HFFc6 (cell line): ENCODE measurements at places on chromosomes 11 and 22.

DNA sequence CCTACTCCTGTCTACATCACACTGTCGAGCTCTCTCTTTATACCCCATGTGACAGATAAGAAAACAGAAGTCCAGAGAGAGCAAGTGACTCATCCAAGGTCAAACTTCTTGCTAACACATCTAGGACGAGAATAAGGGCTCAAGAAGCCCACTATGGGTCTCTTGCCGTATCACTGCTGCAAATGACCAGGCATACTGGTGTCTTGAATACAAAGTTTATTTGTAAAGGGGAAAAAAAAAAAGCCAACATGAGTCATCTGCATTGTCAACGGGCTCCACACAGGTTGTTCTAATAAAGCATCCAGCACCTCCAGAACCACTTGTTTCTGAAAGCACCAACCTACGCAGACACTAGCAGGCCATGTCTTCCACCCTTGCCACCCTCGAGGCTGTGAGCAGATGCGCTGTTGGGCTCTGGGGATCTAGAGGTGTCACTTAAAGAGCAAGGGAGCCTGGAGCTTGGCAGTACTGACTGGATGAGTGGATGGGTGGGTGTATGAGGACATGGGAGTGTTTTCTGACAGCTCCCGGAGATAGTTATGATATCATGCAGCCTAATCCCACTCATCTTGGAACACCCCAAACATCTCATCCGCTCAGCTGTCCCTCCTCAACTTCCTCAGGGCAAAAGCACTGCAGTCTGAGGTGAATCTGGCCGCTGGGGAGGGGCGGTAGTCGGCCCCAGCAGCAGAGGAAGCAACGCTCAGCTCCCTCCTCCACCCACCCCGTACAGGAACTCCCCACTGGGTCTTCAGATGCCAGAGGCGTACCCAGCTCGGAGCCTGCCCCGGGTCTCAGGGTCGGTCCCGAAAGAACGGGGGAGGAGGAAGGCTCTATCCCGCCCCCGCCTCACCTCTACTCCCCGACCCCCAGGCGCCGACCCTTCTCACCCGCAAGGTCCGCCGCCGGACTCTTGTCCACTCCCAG, 1.0 kb downstream of the SMCO4 start:
- DNase-seq = peak; percentile 60

- no peak for DNase-seq
These were observed 40.1 kb downstream of the TP53I11 start for GRCh38 chr11:44910591-44910990.

DNA sequence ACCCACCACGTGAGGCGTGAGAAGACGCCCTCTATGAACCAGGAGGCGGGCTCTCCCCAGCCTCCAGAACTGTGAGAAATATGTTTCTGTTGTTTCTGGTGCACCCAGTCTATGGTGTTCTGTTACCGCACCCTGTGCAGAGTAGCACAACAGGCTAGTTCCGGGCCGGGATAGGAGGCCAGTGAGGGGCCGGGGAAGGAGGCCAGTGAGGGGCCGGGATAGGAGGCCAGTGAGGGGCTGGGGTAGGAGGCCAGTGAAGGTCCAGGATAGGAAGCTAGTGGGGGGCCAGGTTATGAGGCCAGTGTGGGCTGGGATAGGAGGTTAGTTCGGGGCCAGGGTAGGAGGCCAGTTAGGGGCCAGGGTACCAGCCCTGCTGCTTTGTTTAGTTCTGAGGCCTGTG, 204.6 kb downstream of the BARX2 start:
- DNase-seq = no peak

DNA sequence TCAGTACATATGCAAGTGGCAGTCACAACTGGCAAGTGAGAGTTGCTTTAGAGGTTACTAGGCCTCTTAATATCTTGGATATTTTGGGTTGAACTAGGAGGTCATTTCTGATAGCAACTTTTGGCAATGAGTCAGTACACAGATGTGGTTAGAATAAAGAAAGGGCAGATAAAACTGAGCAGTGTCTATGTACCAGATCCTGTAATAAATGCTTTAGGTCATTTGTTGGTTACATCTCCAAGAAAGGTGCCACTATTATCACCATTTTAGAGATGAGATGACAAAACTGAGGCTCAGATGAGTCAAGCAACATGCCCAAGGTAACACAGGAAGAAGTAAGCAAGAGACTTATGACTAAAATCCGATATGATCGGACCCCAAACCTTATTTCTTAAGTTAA, 25.0 kb downstream of the MAML2 start:
- no peak for DNase-seq
